SHP77 (cell line): ENCODE measurements at places on chromosomes 1 and 21.
A peak's percentile ranks its signal among the peaks of the same experiment; 100 is the strongest.

- no peak for DNase-seq
These were observed 50.2 kb downstream of the LAMC2 start for GRCh38 chr1:183236158-183236725.

GRCh38 chr1:117067533-117068370, 7.6 kb downstream of the TTF2 start:
- DNase-seq, result peak; percentile 48

DNA sequence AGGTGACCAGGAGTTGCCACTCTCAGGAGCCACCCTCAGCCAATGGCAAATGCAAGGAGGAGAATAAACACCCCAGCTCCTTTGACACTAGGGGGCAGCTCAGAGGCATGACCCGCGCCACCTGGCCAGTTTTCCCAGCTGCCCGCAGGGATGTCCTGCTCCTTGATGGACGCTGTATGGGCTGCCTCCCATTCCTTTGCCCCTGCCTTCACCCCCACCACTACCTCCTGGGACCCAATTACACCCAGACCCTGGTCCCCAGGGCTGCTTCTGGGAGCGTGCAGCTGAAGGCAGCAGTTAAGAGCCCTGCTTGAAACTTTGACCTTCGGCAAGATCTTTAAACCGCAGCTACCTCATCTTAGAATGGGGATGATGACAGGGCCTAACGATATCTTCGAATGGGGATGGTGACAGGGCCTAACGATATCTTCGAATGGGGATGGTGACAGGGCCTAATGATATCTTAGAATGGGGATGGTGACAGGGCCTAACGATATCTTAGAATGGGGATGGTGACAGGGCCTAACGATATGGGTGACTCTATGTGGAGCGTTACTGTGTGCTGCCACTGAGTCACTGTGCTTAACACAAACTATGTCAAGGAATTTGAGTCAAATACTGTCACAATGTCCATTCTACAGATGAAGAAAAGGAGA, 163.0 kb upstream of the KAZN start:
- no peak for DNase-seq

GRCh38 chr1:55463814-55464475, 248.8 kb upstream of the USP24 start:
- DNase-seq, result no peak

- DNase-seq, result no peak
These were observed 33.3 kb downstream of the MATN1 start for GRCh38 chr1:30689901-30690645.

DNA sequence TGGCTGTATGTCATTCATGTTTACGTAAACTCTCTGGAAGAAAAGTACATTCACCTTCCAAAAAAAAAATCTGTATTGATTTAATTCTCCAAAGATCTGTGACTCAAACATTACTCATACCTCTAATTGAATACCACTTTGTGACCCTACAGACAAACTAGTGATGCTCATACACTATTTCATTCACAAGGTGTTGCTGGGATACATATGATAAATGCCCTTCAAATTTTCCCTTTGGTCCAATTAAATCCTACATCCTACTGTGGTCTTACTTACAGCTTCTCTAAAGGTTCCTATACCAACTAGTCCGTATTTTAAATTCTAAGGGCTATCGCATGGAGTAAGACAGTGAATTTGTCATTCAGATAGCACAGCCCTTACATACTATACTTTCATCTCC, 26.8 kb upstream of the CADM3 start:
- DNase-seq, result no peak

GRCh38 chr1:223775054-223775453, 62.7 kb downstream of the CAPN2 start:
- no peak for DNase-seq

- no peak for DNase-seq
These were observed 152.7 kb upstream of the NEGR1 start for GRCh38 chr1:72435025-72435424.

GRCh38 chr1:173476197-173476664, 904 bp upstream of the PRDX6 start:
- no peak for DNase-seq

GRCh38 chr1:71521655-71522264, 440.9 kb upstream of the ZRANB2 start:
- peak; percentile 18 for DNase-seq
